ENCODE measurements at places on chromosomes 5 and 9.

DNA sequence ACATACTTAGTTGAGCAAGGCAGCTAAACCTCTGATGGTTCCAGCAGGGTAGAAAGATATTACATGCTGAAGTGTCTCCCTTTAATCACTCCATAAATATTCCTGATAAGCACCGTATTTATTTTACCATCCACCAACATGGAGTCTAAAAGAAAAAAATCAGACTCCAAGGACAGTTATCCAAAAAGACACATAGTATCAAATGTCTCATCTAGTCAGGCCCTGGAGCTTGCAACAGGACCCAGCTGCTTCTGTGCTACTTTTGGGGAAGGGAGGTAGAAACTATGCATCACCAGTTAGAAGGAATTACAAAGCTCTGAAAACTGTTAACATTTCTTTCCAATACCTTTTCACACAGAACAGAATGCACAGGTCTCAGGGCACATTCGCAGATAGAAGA is 88.1 kb downstream of the S1PR3 start:
- DNase-seq, result no peak

DNA sequence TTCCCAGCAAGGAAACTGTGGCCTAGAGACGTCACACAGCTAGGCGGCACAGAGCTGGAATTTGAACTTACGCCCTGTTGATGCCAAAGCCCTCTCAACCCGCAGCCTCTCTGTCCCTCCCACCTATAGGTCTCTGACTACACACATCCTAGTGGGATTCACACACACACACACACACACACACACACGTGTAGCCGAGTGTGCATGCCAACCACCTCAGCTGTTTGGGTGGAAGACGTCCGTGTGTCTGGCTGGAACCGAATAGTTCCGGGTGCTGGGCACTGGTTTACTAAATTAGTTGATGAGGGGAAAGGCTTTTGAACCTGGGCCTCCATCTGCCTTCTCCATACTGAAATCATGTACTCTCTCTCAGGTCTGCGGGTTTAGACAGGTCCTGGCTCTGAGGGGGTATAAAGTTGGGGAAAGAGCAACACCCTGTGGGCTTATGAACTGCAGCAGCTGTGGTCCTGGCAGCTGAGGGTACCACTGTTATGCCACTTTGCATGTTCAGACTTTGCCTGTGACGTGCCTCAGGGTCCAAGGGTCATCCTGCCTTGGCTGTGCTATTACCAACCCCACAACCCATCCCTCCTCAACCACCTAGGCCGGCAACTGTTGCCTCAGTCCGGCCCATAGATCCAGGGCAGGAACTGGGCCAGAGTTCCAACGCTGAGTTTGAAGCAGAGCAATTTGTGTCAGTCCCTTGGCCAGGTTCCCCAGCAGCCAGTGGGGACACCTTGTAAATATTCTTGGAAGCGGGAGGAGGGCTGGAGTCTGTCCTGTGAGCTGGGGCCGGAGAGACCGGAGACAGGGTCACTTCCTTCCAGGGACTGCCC is 50.5 kb downstream of the PSD2 start:
- peak; percentile 49 for DNase-seq

- no peak for DNase-seq
Measured at GRCh38 chr9:95055851-95056551, 261.5 kb downstream of the FANCC start.

- DNase-seq, result no peak
Measured at GRCh38 chr9:37082214-37082765, 38.1 kb upstream of the ZCCHC7 start.

GRCh38 chr9:116572095-116572748 is 114.9 kb upstream of the TRIM32 start:
- peak; percentile 16 for DNase-seq

GRCh38 chr5:135034236-135034962 is 371 bp upstream of the PITX1 start:
- no peak for DNase-seq

- DNase-seq, result peak; percentile 59
Measured at GRCh38 chr5:53381-54174, 38.4 kb upstream of the PLEKHG4B start.

DNA sequence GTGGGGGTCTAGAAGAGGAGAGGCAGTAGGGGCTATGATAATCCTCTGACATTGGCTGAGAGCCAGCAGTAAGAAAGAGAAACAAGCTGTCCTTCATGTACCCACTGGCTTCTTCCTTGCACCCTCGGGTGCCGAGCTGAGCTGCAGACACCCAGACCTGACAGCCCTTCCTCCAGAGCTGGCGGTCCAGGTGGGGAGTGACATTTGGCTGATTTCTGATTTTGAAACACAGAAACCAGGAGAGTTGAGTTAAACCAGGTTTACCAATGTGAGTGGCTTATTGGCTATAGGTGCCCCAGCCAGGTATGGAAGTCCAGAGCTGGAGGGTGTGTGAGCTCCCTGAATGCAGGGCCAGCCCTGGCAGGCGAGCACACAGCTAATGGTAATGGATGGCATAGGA is 59.2 kb downstream of the GADD45G start:
- DNase-seq, result no peak

DNA sequence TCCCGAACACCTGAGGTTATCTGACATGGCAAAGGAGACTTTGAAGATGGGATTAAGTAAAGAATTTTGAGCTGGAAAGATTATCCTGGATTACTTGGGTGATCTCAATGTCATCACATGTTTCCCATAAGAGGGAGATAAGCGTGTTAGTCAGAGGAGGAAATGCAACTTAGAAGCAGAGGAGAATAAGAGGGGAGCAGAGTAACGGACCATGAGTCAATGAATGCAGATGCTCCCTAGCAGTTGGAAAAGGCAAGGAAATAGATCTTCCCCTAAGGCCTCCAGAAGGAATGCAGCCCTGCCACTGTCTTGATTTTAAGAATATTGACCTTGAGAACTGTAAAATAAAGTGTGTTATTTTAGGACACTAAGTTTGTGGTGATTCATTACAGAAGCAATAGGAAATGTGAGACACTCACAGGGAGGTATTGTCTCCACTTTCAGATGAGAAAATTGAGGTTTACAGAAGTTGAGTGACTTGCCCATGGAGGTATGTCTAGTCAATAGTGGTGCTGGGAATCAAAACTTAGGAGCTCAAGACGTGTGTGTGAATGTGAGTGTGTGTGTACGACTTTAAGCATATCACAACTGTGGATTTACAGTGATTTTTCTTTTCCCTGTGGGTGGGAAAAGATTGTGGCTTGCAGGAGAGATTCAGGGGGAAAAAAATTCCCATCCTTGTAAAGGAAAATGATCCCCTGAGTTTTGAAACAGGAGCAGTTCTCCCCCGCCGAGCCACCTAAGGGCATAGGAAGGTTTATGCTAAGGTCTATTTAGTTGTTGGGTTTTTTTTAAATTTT is 125.3 kb downstream of the TRIM32 start:
- no peak for DNase-seq

DNA sequence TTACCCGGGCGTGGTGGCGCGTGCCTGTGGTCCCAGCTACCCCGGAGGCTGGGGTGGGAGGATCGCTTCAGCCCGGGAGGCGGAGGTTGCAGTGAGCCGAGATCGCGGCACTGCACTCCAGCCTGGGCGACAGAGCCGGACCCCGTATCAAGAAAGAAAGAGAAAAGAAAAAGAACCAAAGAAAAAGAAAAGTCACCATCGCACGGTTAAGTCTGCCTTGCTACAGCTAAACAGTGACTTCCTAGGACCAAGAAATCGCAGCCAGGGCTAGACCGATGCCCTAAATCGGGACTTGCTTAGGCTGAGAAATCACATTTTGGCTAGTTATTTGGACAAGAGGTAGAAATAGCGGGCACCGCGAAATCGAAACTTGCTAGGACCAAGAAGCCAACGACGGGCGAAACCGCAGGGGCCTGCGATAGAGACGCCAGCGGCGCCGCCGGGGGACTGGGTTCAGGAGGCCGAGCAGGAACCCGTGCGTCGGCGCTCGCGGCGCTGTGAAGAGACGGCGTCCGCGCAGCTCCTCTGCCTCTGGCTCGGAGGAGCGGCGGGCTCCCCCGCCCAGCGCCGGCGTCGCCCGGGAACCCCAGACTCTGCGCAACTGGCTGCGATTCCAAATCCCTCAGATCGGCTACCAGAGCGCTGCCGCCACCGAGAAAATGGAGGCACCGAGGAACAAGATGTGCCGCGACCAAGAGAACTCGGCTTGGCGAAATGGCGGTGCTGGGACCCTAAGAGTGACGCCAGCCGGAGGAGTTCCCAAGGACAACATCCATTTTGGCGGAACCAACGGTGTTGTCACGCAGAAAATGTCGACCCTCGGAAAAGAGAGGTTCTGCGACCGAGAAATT is 26.1 kb upstream of the ANXA2R start:
- DNase-seq, result peak; percentile 37

DNA sequence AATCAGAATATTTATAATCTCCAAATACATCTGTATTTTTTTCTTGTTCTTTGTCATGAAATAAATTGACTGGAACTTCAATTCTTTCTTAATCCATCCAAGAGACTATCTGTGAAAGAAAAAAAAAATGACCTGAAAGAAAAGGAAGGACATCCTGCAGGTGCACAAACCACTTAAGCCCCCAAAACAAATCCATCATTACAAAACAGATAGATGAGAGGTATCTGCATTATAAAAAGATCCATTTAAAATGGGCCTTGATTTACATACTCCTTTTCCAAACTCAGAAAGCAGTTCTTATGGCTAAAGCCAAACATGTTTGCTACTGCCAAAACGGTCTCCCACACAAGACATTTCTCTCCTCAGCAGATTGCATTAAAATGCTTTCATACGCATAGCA is 85.5 kb downstream of the ELAVL2 start:
- no peak for DNase-seq

GRCh38 chr9:19231126-19231903 is 822 bp downstream of the DENND4C start:
- DNase-seq, result peak; percentile 12

- DNase-seq, result no peak
Measured at GRCh38 chr5:65742565-65743231, 20.7 kb downstream of the NLN start.

DNA sequence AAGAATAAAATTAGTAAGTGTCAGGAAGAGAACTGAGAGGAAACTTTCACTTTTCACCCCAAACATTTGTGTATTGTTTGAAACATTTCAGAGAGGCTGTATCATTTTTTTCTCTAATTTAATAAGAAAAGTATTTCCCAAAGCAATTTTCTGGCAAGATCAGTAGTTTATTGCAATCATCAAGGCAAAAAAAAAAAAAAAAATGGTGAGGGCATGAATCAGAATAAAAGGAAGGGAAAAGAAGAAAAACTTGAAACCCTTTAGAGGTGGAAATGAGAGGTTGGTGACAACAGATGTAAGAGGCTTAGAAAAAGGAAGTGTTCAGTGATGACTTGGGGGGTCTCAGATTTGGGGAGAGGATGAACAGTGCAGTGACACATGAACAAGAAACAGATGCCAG is 13.3 kb downstream of the SHC3 start:
- no peak for DNase-seq

GRCh38 chr9:132632413-132633129 is 37.2 kb downstream of the DDX31 start:
- no peak for DNase-seq

GRCh38 chr9:70563431-70564204 is 149.2 kb upstream of the KLF9 start:
- DNase-seq, result no peak

DNA sequence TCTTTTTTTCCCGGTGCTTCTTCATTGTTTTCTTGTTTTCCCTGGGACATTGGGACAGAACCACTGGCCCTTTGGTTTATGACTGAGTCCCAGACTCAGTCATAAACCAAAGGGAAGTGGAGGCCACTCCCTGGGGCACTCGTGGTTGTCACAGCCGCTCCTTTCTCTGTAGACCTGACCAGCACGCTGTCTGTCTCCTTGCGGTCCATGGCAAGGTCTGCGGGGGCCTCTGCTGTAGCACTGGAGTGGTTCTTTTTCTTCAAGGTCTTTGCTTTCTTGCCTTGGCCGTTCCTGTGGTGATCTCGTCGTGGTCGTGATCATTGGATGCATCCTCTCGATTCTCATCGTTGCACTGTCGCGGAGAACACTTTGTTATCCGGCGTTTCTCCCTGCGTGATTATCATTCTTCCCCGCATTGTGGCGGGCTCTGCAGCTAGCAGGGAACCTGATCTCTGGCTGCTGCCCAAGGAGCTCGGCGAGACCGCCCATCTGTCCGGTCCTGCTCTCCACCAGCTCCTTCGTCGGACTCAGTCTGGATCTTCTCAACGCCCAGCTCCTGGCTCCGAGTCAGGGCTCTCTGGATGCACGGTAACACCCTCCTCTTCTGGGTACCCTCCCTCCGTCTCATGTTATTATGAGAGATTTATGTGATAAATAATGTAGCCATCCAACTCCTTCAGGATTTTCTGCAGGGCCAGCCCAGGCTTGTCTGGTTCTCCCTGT is 43.5 kb upstream of the MPDZ start:
- DNase-seq, result no peak

GRCh38 chr5:151570512-151571269 is 20.4 kb downstream of the FAT2 start:
- no peak for DNase-seq
